ENCODE measurements at places on chromosomes 4 and X.

- no peak for DNase-seq
Observed at GRCh38 chrX:9678215-9678965, 87.3 kb downstream of the GPR143 start.

GRCh38 chrX:16096141-16096540, 27.2 kb upstream of the GRPR start:
- no peak for DNase-seq

DNA sequence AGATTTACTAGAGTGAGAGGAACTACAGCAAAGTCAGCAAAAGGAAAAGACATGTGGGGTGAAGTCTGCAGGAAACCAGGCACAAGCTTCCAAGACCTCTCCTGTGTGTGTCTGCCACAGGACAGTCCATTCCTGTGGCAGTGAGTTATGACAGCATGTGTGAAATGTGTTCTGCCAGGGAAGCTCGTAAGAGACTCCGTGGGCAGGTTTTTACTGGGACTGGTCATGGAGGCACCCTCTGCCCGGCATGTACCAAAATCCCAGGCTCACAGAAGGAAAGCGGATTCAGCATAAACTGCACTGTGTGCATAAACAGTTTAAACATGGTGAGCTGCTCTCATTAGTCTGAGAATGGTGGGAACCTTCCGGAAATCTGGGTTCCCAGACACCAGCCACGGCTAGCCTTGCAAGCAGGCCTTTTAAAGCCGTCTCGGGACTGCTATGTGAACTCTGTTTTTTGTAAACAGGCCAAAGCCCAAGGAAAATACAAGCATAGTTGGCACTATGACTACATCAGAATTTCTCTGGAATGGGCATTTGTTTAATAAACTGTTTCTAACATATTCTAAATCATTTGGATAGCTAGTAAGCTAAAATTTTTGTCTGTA, 288.5 kb downstream of the TENM3 start:
- DNase-seq = no peak

DNA sequence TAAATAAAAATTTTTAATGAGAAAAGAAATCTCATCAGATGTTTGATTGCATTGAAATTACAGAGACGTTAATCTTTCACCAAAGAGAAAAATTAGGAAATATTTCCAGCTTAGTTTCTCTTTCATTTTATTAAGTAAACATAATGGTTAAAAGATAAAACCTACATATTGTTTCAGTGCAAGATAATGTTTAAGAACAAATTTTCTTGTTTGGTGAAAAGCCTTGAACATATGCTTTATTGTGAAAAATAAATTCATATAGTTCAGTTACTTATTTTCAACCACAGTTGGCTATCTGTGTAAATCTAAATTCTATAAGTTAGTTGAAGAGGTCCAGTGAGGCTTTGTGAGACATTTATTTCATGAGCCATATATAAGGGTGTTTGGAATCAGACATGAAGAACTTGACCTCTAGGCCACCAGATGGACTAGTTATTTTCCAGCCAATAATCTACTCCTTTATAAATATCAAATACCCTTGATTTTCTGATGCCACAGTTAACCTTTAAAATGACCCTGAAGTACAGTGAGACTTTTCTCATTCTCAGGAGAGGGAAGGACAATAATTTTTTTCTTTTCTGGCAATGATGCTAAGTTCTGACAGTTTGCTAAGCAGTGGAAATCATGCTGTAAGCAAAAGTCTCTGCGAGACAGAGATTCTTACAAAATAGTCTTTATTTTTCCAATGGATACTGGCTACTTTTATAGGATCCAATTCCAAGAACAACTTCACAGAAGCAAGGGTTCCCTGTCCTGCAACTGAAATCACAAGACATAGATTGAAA, 2.5 kb downstream of the ARSJ start:
- no peak for DNase-seq

- DNase-seq = no peak
Observed at GRCh38 chr4:132691668-132692067, 457.4 kb upstream of the PCDH10 start.

GRCh38 chr4:86927843-86928395, 6.9 kb upstream of the AFF1 start:
- no peak for DNase-seq

DNA sequence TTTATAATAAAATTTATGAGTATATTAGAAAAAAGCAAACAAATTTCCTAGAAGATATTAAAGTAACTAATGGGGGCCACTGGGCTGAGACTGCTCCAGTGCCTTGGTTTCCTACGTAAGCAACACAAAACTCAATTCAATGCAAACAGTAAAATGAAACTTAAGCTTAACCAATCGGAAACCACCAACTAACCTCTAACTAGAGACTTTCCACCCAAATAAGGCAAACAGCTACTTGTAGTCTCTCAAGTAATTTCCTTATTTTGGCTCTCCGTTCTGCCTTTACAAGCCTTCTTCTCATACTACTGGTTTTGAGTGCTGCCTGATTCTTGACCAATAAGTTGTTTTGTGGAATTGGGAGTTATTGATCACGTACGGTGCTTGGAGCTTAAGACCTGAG, 167.3 kb upstream of the VEGFC start:
- DNase-seq = no peak

DNA sequence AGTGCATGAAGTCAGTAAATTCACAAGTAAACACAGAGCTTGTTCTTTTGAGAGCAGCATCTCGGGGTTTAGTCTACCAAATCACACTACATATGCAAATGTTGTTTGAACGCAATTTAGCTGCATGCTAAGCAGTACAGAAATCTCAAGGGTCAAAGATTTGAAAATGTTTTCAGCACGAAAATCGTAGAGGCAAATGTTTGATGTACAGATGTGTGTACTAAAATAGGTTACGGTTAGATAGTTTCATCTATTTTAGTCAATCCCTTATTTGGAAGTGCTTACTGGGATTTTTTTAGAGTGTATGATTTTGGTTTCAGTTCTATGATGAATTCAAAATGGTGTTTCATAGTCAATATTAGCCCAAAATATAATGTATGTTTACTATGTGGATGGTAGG, 1928.2 kb upstream of the TENM3 start:
- DNase-seq = no peak

- no peak for DNase-seq
Observed at GRCh38 chrX:10507181-10507580, 113.2 kb downstream of the MID1 start.

DNA sequence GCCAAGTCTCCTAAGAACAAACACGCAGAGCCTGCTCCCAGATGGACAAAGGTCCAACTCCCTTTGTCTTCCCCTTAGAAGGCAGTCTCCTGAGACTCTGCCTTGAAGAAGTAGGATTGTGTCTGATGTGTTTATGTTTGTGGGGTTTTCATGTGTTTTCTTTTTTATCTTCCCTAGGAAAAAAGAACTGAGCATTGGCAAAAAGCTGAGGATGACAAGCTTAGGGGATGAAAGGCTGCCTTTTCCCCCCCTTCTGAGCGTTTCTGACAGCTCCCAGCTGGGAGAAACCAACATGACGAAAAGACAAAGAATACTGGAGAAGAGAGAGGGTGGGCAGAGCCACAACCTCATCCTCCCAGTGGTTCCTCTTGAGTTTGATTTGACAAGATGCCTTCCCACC, 181.1 kb downstream of the EVC2 start:
- no peak for DNase-seq

GRCh38 chr4:75662626-75663025, 10.6 kb downstream of the G3BP2 start:
- DNase-seq = no peak

DNA sequence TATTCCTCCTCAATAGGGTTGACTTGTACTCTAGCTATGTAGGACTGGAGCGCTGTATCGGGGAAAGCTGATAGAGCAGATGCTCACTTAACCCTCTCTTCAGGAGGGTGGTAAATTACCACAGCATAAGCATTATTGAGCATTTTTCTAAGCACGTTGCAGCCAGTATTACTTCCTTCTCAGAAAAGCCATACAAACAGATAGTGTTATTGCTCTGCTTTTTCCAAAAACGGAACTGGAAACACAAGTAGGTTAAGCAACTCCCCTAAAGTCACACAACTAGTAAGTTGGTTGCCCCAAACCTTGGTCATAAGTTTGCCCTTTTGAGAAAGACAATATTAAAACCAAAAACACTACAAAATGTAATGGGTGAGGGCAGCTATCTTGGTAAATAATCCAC, 73.9 kb downstream of the REELD1 start:
- no peak for DNase-seq

- DNase-seq = no peak
Observed at GRCh38 chr4:183318656-183319055, 1.4 kb downstream of the CLDN22 start.

- no peak for DNase-seq
Observed at GRCh38 chr4:68079928-68080327, 49.7 kb downstream of the TMPRSS11F start.

DNA sequence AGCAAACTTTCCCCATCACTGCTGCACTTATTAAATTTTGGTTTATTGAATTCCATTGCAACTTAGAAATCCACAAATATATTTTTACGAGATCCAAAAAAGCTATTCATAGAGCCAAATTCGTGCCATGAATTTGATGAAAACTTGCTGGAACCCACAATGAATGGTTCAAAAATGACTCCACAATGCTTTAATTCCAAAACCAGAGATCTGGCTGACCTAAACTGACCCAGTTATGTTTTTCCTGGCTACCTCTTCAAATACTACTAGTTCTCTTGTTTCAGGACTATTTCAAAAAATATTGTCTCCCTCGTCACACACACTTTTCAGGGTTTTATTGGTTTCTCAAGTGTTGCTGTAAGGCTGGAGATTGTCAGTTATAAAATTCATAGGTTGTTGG, 474.8 kb downstream of the PDGFC start:
- no peak for DNase-seq

DNA sequence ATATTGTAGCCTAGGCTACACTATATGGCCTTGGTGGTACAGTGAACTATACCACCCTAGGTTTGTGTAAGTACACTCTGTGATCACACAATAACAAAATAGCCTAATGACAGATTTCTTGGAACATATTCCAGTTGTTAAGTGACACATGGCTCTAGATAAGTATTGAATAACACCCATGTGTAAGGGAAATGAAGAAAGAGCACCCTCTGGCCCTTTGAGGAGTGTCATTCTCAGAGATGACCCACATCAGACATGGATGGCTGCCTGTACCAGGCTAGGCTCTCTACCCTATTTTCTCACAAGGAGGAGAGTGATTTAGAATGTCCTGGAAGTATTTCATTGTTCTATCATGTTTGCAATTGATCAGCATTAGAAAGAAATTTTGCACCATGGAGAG, 61.7 kb downstream of the HAND2 start:
- DNase-seq = no peak

DNA sequence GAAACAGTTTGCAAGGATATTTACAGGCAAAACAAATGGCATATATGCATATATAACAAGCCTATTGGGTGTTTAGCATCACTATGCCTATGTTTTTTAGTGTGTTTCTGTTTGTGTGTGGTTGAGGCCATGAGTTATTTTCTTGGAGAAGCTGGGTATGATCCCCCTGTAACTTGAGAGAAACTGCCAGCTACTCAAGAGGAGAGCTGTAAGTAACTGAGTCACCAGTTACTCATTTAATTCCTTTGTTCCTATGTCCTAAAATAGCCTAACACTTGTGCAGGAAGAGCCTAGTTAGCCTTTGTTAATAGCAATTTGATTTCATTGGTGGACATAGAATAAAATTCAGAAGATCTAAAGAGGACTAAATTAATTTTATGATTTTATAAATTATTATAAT, 79.1 kb downstream of the PWWP3B start:
- DNase-seq = no peak

GRCh38 chrX:104166735-104167436, 633 bp downstream of the FAM199X start:
- no peak for DNase-seq

- DNase-seq = no peak
Observed at GRCh38 chr4:114926583-114926982, 186.8 kb downstream of the NDST4 start.

- no peak for DNase-seq
Observed at GRCh38 chr4:128381748-128382559, 94.3 kb upstream of the PGRMC2 start.

DNA sequence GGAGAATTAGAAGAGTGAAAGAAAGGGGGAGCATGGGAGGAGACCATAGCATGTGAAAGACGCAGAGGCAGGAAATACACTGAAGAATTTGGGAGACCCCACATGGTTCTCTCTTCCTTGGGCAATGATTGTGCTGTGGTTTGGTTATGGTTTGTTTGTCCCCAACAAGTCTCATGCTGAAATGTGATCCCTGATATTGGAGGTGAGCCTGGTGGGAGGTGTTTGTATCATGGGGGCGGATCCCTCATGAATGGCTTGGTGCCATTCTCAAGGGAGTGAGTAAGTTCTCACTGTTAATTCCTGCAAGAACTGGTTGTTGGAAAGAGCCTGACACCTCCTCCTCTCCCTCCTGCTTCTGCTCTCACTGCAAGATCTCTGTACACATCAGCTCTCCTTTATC, 78.6 kb upstream of the RAI2 start:
- DNase-seq = no peak

- DNase-seq = no peak
Observed at GRCh38 chr4:165909947-165910346, 36.9 kb downstream of the TLL1 start.

Measured in progenitor cell of endocrine pancreas (in vitro differentiated cells).